ENCODE measurements at places on chromosomes 13 and 19.

DNA sequence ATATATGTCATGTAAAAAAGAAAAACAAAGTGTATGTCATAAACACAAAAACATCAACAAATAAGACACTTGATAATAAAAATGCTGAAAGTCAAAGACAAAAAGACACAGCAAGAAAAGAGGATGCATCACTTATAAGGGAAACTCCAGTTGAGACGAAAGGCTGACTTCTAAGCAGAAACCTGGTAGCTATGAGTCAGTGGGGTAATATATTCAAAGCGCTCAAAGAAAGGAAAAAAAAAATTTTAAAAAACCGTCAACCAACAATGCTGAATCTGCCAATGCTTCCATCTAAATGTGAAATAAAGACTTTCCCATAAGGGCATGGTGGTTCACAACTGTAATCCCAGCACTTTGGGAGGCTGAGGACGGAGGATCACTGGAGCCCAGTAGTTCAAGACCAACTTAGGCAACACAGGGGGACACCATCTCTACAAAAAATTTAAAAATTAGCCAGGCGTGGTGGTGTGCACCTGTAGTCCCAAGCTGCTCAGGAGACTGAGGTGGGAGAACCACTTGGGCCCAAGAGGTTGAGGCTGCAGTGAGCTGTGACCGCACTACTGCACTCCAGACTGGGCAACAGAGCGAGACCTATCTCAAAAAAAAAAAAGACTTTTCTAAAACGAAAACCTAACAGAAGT lies 24.0 kb downstream of the USP12 start:
- DNase-seq = peak; percentile 63

DNA sequence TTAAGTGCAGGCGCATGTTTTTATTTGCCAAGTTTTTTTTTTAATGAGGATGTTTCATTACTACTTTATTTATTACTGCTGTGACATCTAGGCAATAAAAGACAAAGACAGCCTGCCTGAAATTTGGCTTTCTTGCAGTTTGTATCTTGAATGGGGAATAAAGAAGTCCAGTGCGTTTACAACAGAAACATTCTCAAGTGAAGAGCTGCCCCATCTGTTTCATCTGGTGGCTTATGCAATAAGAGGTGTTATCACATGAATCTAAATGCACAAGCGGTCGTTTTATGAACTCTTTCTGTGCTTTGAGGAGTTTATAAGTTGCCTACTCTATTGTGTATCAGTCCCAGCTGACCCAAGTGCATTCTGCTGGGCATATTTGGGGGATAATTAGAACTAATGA lies 12.6 kb upstream of the MAB21L1 start:
- no peak for DNase-seq

GRCh38 chr13:80160110-80160509 lies 180.8 kb downstream of the SPRY2 start:
- DNase-seq = no peak

GRCh38 chr13:100464006-100464405 lies 124.6 kb downstream of the GGACT start:
- DNase-seq = no peak

DNA sequence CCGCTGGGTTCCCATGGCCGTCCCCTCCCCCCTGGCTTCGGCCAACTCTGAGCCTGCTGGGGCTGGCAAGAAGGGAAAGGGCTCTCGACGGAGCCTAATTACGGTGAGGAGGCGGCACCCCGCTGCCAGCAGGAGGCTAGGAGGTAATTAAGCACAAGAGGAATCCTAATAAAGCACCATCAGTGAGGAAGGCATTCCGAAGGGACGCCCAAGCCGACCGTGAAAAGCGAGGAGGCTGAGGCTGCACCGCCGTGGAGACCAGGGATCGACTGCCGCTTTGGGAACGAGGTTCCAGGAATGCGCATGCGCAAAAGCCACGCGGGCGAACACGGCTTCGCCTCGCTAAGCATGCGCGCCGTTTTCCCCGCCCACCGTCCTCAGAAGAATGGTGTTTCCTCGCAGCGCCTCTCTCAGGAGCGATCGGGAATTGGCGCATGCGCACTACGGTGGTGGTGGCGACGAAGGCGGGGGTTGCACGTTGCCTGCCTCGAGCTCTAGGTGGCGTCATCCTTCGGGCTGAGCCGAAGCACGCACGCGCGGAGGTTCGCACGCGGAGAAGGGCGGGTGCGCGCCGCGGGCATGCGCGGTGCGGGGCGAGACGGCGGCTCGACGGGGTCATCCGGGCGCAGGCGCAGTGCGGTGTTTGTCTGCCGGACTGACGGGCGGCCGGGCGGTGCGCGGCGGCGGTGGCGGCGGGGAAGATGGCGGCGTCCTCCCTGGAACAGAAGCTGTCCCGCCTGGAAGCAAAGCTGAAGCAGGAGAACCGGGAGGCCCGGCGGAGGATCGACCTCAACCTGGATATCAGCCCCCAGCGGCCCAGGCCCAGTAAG lies at the start of gene MAP2K7:
TSS of gene MAP2K7 (plus strand) at position 634 of the 830 bp plus-strand sequence. CDS start at position 702, 68 bp downstream.
- peak; percentile 100 for DNase-seq

GRCh38 chr19:34639491-34640085 lies 37.4 kb downstream of the SCGB2B2 start:
- DNase-seq = peak; percentile 40

DNA sequence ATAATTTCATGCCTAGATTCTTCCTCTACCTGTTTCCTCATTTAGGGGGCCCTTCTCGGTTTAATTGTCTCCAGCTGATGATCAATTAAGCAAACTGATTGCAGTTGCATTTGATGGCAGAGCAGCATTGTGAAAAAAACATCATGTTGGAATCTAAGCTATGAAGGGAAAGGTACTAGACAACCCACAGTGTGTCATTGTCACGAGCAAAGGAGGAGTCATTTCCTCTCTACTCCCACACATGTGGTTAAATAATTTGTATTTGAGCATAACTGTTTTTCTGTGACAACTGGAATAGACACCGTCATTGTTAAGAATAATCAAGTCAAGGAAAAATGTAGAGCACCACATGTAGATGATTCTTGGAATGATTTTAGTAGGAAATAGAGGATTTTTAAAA lies 240.3 kb downstream of the DCT start:
- no peak for DNase-seq

- peak; percentile 6 for DNase-seq
Measured at GRCh38 chr13:49146950-49147355, 73.2 kb upstream of the MLNR start.

DNA sequence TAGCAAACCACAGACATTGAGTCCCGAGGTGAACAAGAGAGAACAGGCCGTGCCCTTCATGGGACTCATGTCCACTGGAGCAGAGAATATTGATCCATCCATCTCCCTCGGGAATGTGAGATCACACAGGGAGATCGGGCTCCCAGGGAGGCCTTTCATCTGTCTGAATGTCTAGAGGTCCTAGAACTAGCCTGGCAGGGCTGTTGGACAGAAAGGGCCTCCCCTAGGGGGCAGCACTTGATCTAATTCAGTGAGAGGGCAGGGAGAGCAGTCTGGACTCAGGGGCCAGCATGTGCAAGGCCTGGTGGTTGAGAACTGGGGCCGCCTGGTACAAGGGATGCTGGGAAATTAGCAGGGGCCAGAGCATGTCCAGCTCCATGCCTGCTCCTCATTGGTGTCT lies 4.3 kb downstream of the RUVBL2 start:
- peak; percentile 57 for DNase-seq

DNA sequence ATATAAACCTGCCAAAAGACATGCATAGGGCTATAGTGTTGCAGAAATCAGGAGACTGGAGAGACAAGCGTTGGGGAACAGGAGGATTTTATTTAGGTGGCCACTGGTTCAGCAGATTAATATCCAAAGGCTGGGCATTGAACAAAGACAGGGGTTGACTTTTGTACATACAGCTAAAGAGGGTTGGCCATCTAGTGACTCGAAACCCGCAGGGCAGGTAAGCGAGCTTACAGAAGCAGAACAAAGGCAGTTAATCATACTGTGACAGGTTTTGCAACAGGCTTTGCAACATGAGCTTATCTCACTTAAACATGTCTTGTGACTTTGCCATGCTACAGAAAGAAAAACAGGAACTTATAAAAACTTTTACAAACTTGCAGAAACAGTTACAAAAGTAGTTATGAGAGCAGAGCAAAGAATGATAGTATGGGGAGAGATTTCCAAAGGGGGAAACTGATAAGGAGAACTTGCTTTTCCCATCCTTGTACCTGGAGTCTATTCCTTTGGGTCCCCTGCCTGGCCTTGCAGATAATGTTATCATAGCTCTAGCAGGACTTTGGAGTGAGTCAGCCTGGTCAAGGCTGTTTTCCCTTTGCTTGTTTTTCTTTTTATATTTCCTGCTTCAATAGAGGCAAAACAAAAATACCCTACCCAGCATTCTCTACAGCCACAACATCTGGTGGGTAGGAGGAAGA lies 234.2 kb downstream of the PCDH17 start:
- DNase-seq = no peak

DNA sequence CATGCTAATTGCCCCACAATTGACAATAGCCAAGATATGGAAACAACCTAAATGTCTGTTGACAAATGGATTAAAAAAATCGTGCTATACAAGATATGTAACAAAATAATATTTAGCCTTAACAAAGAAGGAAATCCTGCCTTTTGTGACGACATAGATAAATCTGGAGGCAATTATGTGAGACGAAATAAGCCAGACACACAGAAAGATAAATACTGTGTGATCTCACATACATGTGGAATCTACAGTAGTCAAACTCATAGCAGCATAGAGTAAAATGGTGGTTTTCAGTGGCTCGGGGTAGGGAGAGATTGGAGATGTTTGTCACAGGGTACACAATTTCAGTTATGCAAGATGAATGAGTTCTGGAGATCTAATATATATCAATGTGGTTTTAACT lies 895.8 kb downstream of the SLITRK6 start:
- no peak for DNase-seq

GRCh38 chr13:58855283-58855682 lies 1223.7 kb downstream of the PCDH17 start:
- no peak for DNase-seq

DNA sequence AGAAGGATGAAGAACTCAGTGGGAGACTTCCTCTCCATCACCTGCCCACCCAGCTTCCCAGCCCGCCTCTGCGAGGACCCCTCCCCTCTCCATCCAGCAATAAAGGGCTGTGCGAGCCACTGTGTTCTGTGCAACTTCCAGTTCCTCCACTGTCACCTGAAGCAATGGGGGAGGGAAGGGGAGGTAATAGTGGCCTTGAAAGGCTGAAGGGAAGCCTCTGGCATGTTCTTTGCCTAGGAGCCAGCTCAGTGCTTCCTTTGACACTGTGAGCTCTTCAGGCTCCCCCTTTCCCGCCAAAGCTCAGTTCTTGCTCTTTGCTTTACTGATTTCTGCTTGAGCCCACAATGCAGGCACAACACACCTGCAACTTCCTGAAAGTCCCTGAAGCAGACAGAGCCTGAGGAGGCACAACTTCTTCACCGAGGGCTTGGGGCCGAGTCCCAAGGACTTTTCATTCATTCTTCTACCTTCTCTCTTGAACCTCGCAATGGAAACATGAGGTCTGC lies 73.2 kb upstream of the DOCK9 start:
- no peak for DNase-seq

GRCh38 chr19:7605490-7606222 lies 10.0 kb downstream of the CAMSAP3 start:
- DNase-seq = no peak

GRCh38 chr19:10878253-10878652 lies 6.9 kb downstream of the CARM1 start:
- no peak for DNase-seq

DNA sequence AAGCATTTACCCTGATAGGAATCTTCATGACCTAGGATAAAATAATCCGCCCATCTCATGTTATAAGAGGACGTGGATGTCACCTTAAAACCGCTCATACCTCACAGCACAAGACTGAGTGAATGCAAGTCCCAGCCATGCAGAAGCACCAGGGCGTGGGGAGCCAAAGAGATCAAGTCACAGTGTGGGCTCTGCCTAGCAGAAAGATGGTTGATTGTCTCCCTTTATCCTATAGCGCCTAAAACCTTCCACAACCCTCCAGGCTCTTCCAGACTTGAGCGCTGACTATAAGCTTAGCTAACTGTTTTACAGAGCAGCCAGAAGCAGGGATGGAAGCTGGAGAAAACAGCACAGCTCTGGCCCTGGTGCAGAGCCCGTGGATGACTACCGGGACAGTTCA lies 6.8 kb upstream of the ANKRD10 start:
- DNase-seq = no peak

GRCh38 chr13:98041081-98041820 lies 87.8 kb downstream of the IPO5 start:
- DNase-seq = no peak

- no peak for DNase-seq
Measured at GRCh38 chr13:95627590-95627989, 16.9 kb downstream of the DZIP1 start.

GRCh38 chr13:21800837-21801616 lies 130.2 kb downstream of the FGF9 start:
- DNase-seq = no peak

DNA sequence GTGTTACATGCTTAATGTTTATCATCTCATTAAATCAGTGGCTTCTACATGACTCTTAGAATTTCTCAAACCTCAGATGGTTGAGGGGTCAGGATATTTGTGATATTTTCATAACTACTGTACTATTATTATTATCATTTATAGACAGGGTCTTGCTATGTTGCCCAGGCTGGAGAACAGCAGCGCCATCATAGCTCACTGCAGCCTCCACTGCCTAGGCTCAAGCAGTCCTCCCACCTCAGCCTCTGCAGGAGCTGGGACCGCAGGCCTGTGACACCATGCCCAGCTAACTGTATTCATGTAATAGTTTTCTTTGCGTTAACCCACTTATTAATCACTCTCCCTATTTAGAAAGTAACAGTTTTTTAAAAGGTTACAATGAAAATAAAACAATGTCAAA lies 9.5 kb downstream of the IER2 start:
- DNase-seq = no peak

GRCh38 chr19:19170053-19170872 lies at the start of gene MEF2B:
Gene MEF2B (minus strand): TSS chr19:19170263. CDS start chr19:19150735, 19,528 bp downstream.
- DNase-seq = peak; percentile 95

DNA sequence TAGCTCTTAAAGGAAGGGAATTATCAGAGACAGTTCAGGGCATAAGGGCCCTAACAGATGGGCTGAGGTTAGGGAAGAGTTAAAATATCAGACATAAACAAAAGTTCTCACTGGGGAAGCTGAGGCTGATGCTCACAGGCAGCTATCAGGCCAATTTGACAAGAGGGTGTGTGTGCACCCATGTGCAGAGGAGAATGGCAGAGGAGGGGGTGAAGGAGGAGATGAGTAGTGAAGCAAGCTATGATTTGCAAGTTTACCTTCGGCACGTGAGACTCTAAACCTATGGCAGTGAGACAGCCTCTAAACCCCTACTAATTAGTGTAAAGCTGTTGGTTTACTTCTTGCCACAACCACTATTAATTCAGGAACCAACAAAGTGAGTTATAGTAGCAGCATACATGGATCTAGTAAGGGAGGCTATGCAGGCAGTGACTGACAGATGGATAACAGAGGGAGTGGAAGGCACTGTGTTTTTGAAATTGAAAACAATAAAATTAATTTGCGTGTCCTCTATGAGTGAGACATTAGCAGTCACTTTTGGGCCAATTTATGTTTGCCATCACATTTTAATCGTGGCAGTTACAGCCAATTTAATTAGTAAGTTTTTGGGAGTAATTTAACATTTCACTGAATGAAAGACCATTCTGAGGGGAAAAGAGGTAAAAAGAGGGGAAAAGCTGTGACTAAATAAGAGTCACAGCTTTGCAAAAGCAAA lies 99.6 kb upstream of the HTR2A start:
- no peak for DNase-seq

GRCh38 chr19:18616023-18616422 lies 3.4 kb downstream of the TMEM59L start:
- DNase-seq = no peak

- no peak for DNase-seq
Measured at GRCh38 chr13:103788061-103788652, 721.9 kb upstream of the SLC10A2 start.

- DNase-seq = no peak
Measured at GRCh38 chr19:23093832-23094231, 23.0 kb upstream of the ZNF730 start.

Measured in GM20000 (cell line).